ENCODE measurements at places on chromosomes 4 and X. TPM values are rescaled to one million over a fixed set of nuclear protein-coding genes. Genes with fewer than 3 reads are reported as not detected.

DNA sequence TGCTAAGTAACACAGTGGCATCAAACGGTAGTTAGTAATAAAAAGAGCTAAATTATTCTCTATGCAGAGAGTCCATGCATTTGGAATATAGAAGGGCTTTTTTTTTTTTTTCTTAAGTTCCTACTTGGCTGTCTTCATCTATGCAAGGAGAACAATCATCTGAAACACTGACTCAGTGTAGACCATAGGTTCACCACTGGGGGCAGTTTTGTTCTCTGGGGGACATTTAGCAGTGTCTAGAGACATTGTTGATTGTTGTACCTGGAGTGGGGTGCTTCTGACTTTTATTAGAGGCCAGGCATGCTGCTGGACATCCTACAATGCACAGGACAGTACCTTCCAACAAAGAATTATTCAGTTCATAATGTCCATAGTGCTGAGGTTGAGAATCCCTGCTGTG, 41.2 kb downstream of the TMA16 start:
- DNase-seq: no peak

PGK1 gene
- 194 TPM for total RNA-seq

DNA sequence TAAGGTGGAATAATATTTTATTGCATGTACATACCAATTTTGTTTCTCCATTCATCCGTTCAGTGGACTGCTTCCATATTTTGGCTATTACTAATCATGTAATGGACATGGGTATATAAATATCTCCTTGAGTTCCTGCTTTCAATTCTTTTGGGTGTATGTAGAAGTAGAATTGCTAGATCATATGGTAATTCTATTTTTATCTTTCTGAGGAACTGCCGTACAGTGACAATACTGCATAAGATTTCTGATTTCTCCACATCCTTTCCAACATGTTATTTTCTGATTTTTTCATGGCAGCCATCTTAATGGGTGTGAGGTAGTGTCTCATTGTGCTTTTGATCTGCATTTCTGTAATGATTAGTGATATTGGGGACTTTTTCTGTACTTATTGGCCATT, 19.2 kb downstream of the ALPK1 start:
- no peak for DNase-seq

GRCh38 chrX:19616959-19617358, 101.7 kb upstream of the MAP3K15 start:
- no peak for DNase-seq

GRCh38 chr4:1862055-1862911, 6.3 kb upstream of the LETM1 start:
- DNase-seq: no peak

IL1RAPL1 gene
- 1.3 TPM for total RNA-seq

All from fibroblast of villous mesenchyme (primary cell).